Ascending aorta (tissue), 2 donors: ENCODE measurements at places on chromosomes 3 and 15. TPM values are rescaled to one million over a fixed set of nuclear protein-coding genes. Genes with fewer than 3 reads are reported as not detected.

Gene SEMA3G
- 163 TPM for total RNA-seq

Gene PRICKLE2
- 24.7 TPM for total RNA-seq

Gene GATA2
- 56.0 TPM for total RNA-seq

Gene AGTR1
- total RNA-seq, result 20.0 TPM

Gene SPG21
- total RNA-seq, result 41.5 TPM

Gene AGBL1
- not detected for total RNA-seq

Gene PLOD2
- total RNA-seq, result 41.3 TPM

Gene TMF1
- total RNA-seq, result 35.2 TPM

Gene GP5
- total RNA-seq, result 0.11 TPM

Gene CCDC39
- not detected for total RNA-seq

Gene ITGA11
- total RNA-seq, result 136 TPM
